HCT116 (cell line): ENCODE measurements at places on chromosomes 16 and 17. TPM values are rescaled to one million over a fixed set of nuclear protein-coding genes. Genes with fewer than 3 reads are reported as not detected.

- no peak for DNase-seq
Observed at GRCh38 chr16:85759136-85759535, 8.2 kb upstream of the C16orf74 start.

- no peak for DNase-seq
Observed at GRCh38 chr16:11349599-11350276, 4.5 kb downstream of the RMI2 start.

DNA sequence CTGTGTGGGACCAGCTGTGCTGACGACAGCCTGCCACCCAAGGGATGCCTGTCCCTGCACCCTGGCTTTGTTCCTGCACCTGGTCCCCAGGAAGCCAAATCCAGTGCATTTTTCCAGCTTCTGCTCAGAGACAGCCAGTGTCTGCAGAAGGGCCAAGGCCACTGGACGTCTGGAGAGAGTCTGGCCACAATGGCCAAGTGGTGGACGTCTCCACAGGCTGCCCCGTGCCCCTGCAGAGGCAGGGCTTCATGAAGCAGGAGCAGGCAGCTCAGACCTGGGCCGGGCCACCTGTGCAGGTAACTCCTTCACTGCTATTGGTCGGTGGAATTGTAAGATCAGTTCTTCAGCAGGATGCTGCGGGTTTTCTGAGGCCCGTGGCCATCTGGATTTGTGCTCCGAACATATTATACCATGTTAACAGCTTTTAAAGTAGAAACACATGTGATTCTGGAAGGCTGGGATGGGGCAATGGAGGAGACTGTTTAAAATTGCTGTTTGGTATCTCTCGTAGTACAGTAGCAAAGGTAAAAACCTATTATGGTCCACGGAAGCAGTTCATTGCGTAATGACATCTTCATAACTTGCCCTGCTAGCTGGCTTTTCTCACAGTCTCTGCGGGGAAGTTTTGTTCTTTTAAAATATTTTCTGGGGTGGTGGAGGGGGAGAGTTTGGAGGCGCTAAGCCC lies 185.3 kb downstream of the CCDC182 start:
- no peak for DNase-seq

CCL15 gene
- total RNA-seq: not detected

DNA sequence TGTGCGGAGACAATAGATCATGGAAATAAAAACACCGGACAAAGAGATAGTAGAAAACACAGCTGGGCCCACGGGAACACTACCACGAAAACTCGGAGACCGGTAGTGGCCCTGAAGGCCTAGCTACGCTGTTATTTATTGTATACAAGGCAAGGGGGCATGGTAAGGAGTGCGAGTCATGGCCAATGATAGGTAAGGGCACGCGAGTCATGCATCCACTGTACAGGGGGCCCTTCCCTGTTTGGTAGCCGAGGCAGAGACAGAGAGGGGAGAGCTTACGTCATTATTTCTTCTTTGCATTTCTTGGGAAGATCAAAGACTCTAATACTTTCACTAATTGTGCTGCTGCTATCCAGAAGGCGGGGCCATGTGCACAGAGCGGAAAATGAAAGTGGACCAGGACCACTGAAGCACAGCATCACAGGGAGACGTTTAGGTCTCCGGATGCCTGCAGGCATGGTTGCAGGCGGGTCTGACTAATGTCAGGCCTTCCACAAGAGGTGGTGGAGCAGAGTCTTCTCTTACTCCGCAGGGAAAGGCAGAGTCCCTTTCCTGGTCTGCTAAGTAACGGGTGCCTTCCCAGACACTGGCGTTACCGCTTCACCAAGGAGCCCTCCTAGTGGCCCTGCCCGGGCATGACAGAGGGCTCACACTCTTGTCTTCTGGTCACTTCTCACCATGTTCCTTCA lies 74.4 kb upstream of the ARL4D start:
- no peak for DNase-seq

- DNase-seq: no peak
Observed at GRCh38 chr16:17777408-17777863, 306.7 kb upstream of the XYLT1 start.

GRCh38 chr17:59513934-59514841 lies 51.2 kb upstream of the DHX40 start:
- no peak for DNase-seq

CRYM gene
- total RNA-seq: 4.9 TPM

DNA sequence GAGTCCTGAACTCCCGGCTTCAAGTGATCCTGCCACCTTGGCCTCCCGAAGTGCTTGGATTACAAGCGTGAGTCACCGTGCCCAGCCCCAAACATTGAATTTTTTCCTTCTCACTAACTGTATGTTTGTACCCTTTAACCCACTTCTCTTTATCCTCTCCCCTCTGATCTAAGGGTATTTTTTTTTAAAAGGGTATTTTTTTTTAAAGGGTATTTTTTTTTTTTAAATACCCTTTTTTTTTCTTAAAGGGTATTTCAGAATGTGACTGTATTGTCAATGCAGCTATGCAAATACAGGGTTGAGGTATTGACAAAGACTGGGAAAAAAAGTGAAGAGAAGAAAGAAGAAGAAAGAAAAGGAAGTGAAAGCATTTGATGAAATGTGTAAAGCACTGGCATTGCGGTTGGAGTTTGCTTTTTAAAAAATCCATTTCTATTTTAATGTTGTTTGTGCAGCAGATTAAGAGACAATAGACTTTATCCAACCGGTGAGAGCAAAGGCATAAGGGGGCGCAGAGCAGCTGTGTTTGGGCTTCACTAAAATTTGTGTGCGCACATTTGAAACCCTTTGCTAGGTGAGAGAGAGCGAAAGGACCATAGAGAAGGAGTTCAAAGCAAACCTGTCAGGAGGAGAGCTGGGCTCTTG lies 42.4 kb downstream of the SYT17 start:
- peak; percentile 27 for DNase-seq

- DNase-seq: no peak
Observed at GRCh38 chr17:43810226-43810715, 22.7 kb downstream of the MPP3 start.

CHMP6 gene
- total RNA-seq: 22.0 TPM

- DNase-seq: no peak
Observed at GRCh38 chr17:17076066-17076465, 33.8 kb downstream of the MPRIP start.

ELMO3 gene
- total RNA-seq: 45.8 TPM

TMEM235 gene
- total RNA-seq: not detected

GRCh38 chr16:30700491-30700890 lies 1.5 kb downstream of the SRCAP start:
- DNase-seq: no peak

- no peak for DNase-seq
Observed at GRCh38 chr16:27840311-27841060, 223.0 kb downstream of the GSG1L start.

GAS2L2 gene
- total RNA-seq: not detected

NR1D1 gene
- total RNA-seq: 63.7 TPM

- no peak for DNase-seq
Observed at GRCh38 chr16:50224286-50224685, 42.1 kb upstream of the ADCY7 start.

DNA sequence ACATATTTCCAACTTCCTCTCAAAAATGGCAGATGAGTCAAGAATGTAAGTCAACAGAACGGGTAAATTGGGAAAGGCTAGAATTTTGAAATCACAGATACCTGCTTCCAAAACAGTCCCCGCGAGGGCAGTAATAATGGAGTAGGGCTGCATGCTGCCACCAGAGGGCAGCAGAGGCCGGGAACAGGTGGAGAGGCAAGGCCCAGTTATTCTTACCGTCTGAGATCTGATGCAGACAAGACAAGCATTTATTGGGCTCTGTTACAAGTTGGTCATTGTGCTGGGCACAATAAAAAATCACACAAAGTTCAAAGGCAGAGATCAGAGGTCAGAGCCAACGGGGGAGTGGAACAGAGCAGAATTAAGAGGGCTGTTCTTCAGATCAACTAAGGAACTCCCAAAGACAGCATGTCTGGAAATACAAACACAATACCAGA lies 8.8 kb upstream of the MLKL start:
- DNase-seq: peak; percentile 58

GRCh38 chr17:18107971-18108370 lies 585 bp upstream of the MYO15A start:
- DNase-seq: no peak

GRCh38 chr16:56824331-56824730 lies 40.7 kb upstream of the SLC12A3 start:
- no peak for DNase-seq

- DNase-seq: peak; percentile 24
Observed at GRCh38 chr17:27294689-27295630, 1.0 kb downstream of the WSB1 start.

DNA sequence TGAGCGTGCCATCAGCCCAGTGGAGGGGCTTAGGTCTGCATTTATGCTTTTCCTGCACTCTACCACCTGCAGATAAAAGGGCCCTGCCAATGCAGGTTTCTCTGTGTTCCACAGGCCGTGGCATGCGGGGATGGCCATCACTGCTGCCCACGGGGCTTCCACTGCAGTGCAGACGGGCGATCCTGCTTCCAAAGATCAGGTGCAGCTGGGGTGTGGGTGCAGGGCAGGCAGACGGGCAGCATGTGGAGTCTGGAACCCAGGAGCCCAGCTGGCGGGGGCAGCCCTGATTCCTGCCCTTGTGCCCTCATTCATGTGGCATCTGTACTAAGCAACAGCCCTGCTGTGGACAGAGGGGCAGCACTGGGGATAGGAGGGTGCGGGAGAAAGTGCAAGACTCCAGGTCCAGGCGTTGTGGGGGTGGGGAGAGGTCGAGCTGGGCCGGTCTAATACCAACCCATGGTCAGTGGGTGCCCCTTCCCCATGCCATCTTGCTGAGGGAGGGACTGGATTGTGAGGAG lies 4.5 kb downstream of the GRN start:
- DNase-seq: no peak

DNA sequence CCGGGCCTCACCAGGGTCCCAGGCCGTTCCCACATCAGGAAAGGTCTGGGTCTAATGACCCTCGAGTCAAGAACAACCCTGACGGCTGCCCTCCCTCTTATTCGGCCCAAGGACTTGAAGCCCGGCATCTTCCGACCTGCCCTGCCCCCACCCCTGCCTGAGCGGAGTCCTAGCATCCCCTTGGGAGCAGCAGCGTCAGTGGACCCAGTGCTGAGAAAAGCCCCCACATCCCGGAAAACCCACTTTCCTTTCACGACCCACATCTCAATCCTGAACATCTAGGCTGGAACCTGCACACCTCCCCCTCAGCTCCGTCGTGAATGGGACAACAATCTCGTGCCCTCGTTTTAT lies 769 bp downstream of the TMEM88 start:
- no peak for DNase-seq

GRCh38 chr17:80285237-80285920 lies 24.7 kb downstream of the RNF213 start:
- no peak for DNase-seq

DNA sequence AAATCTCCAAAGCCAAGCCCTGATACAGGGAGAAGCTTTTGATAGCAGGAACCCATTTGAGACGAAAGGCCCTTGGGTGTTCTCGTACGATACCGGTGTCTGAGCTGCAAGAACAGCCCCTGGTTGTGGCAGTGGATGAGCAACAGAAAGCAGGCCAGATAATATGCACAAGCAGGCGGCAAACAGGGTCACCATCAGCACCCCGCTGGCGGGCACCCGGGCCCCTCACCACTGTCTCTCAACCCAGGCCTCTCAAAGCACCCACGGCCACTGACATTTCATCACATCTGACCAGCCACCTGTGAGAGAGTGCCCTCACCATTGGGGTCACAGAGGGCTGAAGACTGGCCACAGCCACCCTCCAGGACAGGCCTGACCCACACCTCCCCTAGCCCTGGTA lies 230.4 kb downstream of the C16orf78 start:
- DNase-seq: no peak

- no peak for DNase-seq
Observed at GRCh38 chr16:29745121-29745852, 503 bp downstream of the C16orf54 start.

CPHXL2 gene
- total RNA-seq: not detected

GRCh38 chr17:74466111-74466827 lies at the start of gene CD300A:
CD300A (plus strand) TSS chr17:74466634; CDS start chr17:74466704, 70 bp downstream.
- DNase-seq: no peak

- no peak for DNase-seq
Observed at GRCh38 chr16:67054901-67055300, 26.0 kb downstream of the CBFB start.

VTN gene
- total RNA-seq: 1.5 TPM

DNA sequence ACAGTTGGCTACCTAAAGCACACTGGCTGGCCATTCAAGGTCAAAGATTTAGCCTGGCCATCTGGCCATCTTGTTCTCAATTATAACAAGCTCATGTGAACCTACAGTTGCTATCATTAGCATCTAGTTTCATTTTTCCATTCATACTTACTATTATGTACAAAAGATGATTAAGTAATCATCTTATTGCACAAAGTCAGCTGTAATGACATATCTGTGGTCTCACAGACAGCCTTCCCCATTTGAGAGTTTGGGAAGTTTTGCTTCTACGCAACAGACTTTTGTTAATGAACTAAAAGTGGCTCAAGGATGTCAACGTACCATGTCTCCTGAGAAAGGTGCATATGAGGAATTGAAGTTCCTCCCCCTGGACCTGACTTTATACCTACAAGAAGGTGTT lies 51.3 kb downstream of the HS3ST3B1 start:
- DNase-seq: no peak

DOC2A gene
- 17.3 TPM for total RNA-seq

GRCh38 chr16:77273-77806 lies 685 bp upstream of the MPG start:
- no peak for DNase-seq

PHOSPHO1 gene
- 3.0 TPM for total RNA-seq

DNA sequence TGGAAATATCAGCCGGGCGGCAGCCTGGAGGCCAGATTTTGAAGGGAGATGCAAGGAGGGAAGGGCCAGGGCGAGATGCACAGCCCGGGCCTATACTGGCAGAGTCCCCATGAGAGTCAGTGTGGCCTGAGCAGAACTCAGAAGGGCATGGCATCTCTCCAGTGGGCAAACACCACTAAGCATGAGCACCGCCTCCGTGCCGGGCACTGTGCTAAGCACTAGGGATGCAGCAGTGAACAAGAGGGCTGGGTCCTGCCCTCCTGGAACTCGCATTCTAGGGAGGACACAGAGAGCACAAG lies 33.5 kb downstream of the TK2 start:
- DNase-seq: no peak
